ENCODE measurements at places on chromosomes 4 and X.

DNA sequence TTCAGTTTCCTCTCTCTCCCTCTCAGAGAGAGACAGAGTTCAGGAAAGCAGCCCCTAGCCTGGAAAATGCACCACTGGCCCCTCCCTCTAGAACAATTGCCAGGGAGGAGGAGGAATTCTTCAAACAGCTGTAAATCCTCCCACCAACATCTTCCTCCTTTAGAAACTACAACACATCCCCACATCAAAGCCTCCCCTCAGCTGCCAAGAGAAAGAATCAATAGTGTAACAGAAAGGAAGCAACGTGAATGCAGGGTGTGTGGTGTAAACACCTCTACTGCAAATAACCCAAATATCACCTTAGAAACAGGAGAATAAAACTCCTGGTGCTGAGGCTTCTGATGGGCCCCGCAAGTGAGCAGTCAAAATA lies 249.9 kb upstream of the GATB start:
- no peak for DNase-seq

DNA sequence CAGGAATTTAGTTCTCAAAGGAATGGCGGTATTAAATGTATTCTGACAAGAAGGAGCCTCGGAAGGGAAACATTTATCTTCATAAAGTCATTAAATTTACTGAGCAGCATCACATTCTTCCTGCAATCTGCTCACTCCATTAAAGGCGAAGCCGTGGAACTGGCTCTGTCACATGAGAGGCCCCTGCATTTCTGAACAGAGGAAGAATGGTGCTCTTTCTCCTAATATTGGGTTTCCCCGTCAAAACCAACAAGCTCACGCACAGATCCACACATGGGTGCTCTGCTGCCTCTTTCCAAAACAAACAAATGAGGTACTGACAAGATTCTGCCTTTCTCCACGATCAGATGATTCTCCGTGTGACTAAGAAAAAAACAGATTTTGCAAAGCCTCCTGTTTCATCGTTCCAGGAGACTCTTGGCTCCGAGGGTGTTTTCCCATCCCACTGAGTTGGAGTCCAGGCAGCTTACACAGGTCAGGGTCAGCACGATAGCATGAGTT lies 191.2 kb downstream of the IDS start:
- DNase-seq = no peak

DNA sequence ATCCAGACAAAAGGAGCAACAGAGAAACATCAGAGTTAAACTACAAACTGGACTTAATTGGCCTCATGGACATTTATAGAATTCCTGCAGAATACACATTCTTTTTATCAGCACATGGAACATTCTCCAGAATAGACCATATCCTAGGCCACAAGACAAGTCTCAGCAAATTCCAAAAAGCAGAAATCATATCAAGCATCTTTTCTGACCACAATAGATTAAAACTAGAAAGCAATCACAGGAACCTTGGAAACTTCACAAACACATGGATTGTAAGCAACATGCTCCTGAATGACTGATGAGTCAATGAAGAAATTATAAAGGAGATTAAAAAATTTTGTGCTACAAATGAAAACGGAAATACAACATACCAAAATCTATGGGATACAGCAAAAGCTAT lies 526.7 kb downstream of the PCDH7 start:
- DNase-seq = no peak

- no peak for DNase-seq
Measured at GRCh38 chr4:51958199-51958968, 61.8 kb downstream of the LRRC66 start.

DNA sequence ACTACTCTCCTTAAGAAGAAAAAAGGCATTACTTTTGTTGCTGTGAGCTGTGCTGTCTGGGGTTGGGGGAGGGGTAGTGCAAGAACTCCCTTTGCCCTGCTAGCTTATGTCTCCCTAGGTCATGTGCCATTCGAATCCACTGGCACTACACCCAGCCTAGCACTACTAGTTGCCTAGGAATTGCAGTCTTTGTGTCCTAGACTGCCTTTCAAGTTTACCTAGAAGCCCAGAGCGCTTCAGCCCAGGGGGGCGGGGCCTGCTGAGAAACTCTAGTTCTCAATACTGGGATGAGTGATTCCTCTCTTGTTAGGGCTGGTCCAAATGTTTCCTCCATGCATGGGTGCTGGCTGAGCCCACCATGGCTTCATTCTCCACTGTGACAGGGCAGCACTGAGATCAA lies 1011.5 kb downstream of the PCDH19 start:
- no peak for DNase-seq

DNA sequence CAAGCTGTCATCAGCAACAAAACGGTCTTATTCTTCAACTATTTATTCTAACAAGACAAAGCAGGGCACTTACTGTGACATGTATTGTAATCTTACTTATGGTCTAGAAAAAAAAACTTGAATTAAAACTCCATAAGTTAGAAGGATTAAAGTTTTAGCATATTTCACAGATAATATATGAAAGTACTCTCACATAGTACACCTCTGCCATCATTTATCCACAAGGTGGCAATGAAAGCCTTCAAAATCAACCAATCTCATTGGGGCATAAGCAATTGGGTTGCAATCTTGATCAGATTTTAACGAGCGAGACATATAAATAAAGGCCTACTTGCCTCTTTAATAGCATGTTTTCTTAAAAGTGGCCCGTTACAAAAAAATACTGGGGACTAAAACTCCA lies 1382.9 kb downstream of the FAM133A start:
- DNase-seq = no peak

DNA sequence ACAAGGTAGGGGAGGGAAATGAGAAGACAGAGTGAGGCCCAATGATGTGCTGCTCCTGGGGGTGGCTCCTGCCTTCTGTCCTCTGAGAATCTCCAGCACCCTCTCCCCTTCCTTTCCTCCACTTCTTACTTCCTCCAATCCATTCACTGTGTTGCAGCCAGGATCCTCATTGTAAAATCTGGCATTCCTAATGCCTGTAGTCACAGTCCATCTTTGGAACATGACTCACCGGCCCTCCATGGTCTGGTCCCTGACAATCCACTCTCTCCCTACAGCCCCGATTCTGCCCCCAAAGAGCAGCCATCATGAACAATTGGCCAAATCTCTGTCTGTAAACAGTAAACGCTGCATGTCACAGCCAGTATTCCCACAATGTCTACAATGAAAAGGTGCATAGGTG lies 72.9 kb downstream of the CLNK start:
- peak; percentile 76 for DNase-seq

GRCh38 chr4:145351162-145351561 lies 130.5 kb upstream of the SMAD1 start:
- DNase-seq = no peak

- peak; percentile 0 for DNase-seq
Measured at GRCh38 chr4:79042079-79042674, 102.9 kb upstream of the PAQR3 start.

- DNase-seq = no peak
Measured at GRCh38 chr4:6024313-6024960, 6.2 kb upstream of the C4orf50 start.

DNA sequence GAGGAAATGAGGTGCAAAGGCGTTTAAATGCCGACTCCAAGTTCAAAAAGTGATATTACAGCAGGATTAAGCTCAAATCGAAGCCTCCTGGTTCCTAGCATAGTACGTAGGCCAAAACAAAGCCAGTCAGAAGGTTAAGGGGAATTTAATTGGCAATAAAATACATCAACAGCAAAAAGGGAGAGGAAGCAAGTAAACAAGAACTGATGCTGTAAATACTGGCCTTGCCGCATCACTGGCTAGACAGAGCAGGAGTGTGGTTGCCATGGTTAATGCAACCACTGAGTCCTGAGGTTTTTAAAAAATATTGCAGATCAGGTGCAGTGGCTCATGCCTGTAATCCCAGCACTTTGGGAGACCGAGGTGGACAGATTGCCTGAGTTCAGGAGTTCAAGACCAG lies 63.2 kb upstream of the FBXW7 start:
- no peak for DNase-seq

GRCh38 chr4:115272594-115272993 lies 159.2 kb upstream of the NDST4 start:
- DNase-seq = no peak

DNA sequence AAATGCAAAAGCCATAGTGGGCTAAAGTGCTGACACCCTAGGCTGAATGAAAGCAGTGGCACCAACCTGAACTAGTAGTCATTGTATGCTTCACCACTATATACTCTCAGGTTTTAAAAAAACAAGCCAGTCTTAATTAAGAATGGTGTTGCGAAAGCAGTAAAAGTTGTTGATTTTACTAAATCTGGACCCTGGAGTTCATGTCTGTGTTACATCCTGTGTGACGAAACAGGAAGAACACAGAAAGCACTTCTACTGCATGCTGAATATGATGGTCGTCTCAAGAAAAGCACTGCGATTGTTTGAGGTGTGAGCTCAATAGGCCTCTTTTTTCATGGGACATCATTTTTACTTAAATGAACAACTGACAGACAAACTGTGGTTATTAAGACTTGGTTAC lies 24.2 kb upstream of the GDPD2 start:
- no peak for DNase-seq

GRCh38 chr4:150315175-150315574 lies 236.9 kb downstream of the DCLK2 start:
- no peak for DNase-seq

DNA sequence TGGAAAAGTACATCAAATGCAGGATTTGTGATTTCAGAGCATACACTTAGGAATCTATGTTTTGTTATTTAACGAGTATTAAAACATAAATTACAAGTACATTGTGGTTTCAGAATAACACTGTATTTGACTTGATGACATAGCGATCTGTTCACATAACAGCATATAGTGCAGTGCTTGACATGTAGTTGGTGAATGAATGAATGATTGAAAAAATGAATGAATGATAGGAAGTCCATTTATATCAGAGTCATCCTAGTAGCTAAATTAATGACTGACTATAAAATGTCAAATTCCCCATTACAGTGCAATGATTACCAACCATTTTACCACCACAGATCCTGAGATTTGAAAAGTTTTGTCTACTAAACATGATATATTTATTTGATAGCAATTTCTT lies 114.6 kb upstream of the FAT1 start:
- DNase-seq = no peak

DNA sequence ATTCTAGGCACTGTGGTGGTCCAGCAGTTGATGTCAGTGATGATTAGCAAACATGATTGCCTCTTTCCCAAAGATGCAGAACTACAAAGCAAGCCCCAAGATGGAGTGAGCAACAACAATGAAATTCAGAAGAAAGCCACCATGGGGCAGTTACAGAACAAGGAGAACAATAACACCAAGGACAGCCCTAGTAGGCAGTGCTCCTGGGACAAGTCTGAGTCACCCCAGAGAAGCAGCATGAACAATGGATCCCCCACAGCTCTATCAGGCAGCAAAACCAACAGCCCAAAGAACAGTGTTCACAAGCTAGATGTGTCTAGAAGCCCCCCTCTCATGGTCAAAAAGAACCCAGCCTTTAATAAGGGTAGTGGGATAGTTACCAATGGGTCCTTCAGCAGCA lies 365.3 kb downstream of the MAPK10 start:
- no peak for DNase-seq

DNA sequence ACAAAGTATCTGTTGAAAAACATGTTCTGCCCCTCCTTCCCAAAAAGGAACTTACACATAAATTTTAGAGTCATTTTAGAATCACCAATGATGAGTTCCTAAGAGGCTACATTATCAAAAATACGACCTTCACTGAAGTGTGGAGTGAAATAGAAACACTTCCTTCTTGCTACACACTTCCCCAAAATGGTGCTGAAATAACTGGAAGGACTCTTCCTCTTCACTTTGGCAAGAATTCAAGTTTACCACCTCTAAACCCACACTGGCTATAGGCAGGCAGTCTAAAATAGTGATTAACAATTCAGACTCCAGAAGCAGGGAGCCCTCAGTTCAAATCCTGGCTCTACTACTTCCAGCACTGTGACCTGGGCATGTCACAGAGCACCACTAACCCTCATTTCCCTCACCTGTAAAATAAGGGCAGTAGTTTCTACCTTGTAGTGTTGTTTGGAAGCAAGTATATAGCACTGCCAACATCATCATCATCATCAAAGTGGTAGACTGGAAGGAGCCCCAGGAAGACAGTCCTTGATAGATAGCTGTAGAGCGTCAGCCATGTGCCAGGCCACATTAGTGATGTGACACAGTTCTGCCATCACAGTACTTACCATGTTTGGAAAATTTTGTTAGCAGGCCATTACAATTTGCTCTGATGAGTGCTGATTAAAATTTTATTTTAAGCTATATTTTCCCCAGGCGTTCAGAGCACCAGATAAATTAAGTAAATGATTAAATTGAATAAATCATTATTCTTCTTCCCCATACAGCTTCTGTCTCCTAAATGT lies 103.3 kb downstream of the PARM1 start:
- DNase-seq = no peak

DNA sequence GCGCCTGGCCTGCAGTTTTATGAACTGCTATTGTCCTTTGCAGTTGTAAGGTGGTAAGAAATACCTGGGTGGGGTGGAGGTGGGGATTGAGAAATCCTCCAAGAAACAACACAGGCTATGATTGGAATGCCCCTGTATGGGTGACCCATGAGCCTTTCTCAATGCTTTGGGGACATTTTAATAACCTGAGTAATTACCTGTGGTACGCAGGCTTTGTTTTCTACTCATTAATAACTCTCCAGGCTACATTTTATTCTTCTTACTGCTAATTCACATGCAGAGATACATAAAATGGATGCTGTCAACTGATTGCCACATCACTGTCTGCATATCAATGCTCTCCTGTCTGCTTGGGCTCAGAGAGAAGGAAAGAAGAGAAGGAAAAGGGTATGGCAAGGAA lies 41.8 kb downstream of the PHEX start:
- DNase-seq = no peak

DNA sequence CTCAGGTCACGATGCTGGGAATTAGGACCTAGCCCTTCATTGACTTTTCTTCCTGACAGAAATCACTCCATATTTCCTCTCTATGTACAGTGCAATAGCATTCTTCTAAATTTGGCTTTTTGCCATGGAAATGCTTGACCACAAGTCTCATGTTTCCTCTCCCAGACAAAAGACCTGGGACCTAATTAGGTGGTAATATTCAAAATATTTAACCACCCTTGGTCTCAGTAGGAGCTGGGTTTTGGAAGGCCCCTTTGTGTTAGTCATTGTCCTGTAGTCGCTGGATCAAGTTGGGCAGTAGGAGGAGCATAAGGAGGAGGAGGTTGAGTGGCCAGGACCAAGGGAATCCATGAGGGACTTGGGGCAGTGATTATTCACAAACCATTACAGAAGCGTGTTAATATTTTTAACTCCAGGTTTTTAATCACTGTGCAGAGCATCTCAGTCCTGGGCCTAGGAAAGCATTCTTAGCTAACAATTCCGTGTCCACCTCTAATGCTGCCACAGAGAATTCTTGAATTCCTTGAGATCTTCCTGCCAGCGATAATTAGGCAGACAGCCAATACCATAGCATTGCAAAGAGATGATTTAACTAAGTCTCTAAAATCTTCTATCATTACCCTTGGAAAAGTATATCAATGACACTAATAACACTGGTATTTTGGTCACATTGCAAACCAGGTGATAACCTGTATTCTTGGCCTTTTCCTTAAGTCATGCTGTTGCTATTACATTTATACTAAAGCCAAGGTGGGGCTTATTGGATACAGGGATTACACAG lies 25.0 kb upstream of the SHROOM4 start:
- no peak for DNase-seq

- DNase-seq = no peak
Measured at GRCh38 chrX:101397779-101398178, 7.0 kb downstream of the RPL36A start.

- peak; percentile 5 for DNase-seq
Measured at GRCh38 chrX:111254896-111255693, 15.2 kb downstream of the CAPN6 start.

GRCh38 chr4:23922541-23923111 lies 32.8 kb upstream of the PPARGC1A start:
- DNase-seq = no peak

GRCh38 chr4:113311047-113311446 lies 261.6 kb downstream of the ANK2 start:
- DNase-seq = no peak

GRCh38 chrX:22396408-22396807 lies 123.7 kb downstream of the CBLL2 start:
- DNase-seq = no peak

Measured in HTR-8/SVneo (cell line).